Cortex of kidney (tissue), 1 donor: ENCODE measurements at places on chromosomes 4 and X.

DNA sequence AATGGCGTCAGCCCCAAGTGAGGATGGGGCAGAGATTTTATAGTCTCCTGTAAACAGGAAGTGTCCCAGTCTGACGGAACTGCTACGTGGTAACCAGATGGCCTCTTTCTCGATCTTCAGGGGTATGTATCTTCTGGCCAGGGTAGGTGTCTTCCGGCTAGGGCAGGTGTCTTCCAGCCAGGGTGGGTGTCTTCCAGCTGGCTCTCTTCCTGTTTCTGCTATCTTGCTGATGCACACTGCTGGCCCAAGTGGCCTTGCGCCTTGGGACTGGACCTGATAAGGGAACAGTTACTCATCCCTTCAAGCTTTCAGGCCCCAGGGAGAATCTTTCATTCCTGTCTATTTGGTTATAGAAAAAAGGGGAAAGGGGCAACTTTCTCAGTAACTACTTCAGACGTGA is 178.7 kb upstream of the MAGEE2 start:
- DNase-seq: no peak

DNA sequence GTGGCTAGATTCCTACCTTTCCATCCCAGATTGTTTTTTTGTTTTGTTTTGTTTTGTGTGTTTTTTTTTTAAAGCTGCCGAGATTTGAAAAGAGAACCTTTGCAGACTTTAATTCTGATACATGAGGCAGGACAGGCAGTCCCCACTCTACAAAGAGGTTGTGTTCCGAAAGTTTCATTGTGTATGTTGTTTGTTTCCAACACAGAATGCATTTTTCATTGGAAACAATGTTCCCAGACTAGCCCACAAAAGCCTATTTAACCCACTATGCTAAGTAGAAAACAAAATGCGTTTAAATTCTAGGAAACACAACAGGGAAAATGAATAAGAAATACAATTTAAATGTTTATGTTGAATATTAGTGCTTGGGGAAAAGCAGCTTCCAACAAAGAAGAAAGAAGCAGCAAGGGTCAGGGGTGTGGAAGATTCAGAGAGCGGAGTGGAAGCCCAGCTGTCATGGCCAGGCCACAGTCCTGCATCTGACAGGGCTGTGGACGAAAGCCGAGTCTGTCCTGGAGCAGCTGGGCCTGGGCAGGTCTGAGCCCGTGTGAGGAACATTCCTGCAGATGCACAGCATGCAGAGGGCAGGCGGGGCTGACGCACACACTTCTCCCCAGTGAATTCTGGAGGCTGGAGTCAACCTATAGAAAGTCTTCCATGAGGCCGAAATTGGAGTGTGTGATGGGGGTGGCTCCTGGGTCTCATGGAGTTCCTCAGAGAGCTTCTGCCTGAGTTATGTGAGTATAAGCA is 12.4 kb upstream of the SETD7 start:
- DNase-seq: no peak

DNA sequence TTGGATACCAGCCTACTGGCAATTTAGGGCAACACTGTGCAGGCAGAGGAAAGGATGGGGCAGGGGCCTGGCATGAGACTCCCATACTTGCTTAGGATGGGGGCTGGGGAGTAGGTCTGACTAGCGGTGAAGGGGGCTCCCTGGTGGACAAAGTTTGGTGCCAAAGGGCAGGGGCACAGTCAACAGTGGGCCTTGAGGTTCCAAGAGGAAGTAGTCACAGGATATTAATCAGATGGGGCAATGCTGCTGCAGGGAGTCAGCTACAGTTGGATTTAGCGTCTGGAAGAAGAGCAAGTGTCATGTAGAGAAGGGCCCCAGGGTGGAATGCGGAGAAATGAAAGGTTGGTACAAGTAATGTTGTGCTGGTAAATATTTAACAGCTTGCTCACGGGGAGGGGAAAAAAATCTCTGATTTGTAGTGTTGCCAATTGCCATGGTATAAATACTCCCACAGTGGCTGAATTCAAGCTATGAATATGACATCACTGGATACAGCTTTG is 139.4 kb downstream of the PJA1 start:
- DNase-seq: no peak

- no peak for DNase-seq
Measured at GRCh38 chrX:109475174-109475891, 6.6 kb downstream of the GUCY2F start.

DNA sequence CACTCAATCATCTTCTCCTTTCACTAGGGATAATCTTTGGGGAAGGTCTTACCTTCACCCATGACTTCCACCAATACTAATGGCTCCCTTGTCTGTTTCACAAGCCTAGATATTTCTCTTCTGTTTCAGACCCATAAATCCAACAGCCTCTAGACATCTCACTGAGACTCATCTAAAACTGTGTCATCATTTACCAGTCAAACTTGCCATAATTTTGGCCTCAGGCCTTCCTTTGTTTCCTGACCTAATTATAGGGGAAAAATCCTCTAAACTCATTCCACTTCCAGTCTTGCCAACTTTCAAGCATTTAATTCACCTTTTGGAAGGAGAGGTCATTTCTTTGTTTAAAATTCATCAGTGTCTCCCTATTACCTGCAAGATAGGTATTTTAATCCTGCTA is 181.0 kb upstream of the CNKSR2 start:
- DNase-seq: no peak

DNA sequence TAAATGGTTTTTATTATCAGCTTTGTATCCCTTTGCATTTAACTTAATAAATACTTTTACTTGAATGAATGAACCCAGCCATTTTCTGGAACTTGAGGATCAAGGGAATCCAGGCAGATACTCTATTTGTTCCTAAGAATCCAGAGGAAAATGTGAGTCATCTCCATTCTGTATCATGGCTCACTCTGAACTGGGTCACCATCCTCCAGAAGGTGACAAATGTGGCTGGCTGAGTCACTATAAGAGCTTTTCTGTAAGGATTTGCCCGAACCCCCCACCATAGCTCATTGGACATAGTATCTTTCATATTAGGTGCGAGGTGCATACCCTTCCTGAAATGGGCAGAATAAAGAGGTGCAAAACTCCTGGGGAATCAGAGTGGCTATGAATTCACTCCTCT is 25.8 kb downstream of the RTL9 start:
- no peak for DNase-seq

DNA sequence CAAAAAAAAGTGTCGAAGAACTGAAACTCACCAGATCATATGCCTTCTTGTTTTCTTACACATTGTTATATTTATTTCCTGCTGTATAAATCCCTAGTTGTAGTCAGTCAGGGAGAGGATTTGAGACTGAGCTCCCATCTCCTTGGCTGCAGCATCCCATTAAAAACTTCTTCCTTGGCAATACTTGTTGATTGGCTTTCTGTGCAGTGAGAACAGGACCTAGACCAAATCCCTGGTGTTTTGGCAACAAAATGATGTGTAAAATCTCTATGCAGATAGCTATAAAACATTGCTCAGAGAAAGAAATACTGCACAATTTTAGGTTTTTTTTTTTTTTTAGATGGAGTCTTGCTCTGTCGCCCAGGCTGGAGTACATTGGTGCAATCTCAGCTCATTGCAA is 47.9 kb downstream of the TRIML1 start:
- DNase-seq: no peak

DNA sequence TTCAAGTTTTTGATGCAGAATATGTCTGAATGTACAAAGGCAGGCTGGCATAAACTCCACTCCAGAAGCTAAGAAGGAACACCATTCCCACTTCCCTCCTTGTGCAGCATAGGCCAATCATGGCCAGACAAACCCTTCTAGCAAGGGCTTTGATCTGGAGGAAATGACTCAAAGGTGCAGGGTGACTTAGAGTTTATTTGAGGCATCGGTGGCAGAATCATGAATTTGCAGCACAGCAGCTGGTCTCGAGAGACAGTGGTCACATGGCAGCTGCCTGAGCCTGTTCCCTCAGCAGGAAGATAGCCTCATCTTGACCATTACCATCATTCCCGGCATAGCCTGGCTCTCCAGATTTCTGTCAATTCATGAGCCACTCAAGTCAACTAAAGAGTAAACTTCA is 154.5 kb downstream of the ATP10D start:
- DNase-seq: no peak

DNA sequence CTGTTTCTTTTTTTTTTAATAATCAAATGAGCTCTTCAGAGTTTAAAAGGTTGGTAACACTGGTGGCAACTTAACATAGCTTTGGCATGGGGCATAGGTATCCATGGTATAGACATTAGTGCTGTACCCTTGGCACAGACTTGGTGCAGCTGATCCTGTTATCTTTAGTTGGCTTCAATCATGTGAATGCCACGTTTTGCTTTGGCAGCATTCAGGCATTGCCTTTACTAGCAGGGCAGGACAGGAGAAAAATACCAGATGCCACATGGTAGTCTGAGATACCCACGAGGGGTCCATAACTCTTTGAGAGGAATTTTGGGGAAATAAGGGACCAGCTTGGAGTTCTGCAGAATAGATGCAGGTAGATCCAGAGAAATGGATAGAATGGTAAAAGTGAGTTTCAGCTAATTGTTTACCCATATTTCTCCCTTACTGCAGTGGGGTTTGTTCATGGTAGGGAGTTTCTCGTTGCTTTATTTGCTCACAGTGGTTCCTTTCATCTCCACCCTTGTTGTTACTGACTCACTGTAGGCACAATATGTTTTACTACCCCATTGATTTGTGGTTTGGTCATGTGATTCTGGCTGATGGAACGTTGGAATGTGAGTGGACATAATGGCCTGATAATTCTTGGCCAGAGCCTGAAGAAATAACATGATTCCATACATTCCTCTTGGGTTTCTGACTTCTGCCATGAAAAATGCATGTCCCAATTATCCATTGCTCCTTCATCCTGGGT is 342.7 kb downstream of the GLUD2 start:
- no peak for DNase-seq

DNA sequence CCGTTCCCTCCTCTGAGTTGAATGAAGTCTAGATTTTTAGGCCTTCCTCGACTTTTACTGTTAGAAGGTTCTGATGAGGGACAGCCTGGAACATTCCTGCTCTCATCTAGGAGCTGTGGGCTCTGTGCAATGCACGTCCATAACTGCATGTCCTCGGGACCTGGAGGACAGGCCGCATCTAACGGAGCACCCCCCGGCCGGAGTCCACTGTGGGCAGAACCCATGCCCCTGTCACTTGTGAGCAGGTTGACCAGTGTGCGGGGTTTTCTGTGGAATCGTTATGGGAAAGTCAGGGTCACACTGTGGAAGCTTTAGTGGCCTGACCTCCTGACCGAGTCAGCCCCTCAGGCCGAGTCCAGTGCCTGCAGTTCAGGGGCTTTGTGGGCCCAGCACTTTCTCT is 19.3 kb upstream of the TADA2B start:
- no peak for DNase-seq

DNA sequence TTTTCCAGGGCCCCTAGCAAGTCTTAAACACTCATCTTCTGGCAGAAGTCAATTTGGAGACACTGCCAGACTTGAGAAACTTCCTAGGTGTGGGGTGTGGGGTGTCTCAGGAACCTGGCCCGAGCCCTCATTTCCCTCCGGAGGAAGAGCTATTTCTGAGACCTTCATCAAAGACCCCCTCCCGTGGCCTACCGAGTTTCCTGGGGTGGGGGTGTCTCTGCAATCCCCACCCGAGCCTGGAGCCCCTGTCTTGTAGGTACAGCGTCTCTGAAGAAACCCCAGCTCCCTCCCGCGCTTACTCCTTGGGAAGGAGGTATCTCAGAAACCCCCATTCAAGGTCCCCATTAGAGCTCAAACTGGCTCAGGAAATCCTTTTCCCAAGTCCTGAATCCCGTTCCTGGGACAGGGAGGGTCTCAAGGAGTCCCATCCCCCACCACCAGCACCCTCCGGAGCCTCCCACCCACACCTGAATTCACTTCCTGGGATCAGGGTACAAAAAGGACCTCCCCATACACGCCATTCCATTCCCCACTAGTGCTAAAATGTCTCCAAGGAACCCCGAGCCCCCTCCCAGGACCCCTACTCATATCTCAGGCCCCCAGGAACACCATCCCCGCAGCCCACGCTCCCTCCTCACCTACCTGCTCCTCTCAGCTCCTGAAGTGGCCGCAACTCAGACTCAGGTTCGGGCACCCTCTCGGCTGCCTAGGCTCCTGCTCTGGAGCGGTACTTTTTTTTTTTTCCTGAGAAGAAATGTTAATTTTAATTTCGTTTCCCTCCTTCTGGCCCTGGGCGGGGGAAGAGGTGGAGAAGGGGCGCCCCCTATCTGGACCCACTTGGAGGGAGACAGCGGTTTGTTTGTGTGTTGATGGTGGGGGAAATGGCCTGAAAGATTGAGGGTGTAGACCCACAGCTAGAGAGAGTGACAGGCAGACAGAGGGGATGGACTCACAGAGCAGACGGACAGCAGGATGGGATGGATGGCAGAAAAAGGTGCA is 1.1 kb downstream of the SLC38A5 start:
- DNase-seq: no peak
